ENCODE measurements at places on chromosomes 2 and 18. TPM values are rescaled to one million over a fixed set of nuclear protein-coding genes. Genes with fewer than 3 reads are reported as not detected.

RAB6C gene
- total RNA-seq = not detected

GNAL gene
- 0.16 TPM for total RNA-seq

RFTN2 gene
- 16.4 TPM for total RNA-seq

DNA sequence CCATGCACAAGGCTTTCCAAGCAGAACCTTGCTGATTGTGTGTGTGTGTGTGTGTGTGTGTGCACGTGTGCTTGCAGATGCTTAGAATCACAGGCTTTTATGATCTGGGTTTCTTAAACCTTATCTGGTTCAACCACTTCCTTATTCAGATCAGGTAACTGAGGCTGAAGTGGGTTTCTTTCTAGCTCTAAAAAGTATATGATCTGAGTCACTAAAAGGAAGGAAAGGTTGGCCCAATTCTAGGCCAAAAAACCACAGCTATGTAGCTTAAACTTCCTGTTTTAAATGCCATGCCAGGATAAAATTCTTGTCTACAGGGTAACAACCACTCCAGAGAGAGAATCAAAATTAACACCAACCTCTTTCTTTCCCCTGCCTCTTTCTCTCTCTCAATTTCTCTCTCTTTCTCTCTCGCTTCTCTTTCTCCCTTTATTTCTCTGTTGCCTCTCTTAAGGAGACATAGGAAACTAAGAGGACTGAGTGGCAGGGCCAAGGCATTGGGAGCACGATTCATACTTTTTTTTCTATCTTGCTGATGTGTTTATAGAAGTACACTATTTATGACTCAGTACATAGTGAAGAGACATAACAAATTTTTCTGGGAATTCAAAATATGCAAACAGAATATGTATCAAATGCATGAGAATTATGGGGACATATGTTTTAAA is 140.3 kb downstream of the TRIB2 start:
- DNase-seq = peak; percentile 84

- DNase-seq = no peak
These were observed 154.0 kb downstream of the CLIP4 start for GRCh38 chr2:29269095-29269764.

DNA sequence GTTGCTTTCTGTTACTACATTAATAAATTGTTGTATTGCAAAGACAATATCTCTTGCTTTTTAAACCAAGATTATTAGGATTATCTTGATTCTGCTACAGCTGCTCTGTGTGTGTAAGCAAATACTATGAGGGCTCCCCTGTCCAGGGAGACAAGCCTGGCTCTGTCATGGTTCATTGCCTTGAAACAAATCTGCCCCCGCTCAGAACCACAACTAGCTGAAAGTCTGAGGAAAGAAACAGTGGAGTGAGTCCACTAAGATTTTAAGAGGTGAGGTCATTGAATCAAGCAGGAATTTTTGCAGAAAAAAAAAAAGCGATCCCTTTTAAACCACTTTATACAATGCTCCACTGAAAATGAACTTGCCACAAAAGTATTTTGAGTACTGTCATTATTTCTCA is 30.8 kb upstream of the LRRTM4 start:
- no peak for DNase-seq

DNA sequence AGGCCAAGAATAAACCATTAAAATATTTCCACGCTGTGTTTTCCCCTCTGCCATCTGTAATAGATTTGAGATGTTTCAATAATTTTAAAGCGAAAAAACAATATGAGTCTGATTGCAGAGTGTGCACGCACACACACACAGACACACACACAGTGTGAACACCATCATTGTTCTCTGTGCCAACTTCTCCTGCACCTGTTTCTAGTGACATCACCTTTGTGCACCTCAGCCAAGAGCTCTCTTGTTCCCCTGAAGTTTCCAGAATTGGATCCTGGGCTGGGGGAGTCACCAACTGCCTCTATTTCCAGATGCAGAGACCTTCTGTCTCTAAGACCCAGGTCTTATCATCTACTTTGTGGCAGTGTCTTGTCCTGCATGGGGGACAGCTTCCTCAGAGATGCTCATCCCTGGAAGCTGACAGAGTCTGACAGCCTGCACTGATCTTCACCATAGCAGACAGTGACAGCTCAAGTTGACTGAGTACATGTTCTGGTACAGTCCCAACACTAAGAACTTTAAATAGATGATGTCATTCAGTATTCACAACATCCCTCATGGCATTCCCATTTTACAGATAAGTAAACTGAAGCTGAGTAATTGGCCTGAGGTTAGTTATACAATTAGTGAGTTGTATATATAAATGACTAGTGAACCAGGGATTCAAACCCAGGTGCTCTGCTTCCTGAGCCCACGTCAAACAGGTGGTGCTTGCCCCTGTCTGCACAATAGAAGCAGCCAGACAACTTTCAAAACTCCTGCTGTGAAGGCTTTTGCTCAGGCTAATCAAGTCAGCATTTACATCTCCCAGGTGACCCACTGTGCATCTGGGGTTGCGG is 39.4 kb downstream of the ACOXL start:
- no peak for DNase-seq

MEP1B gene
- not detected for total RNA-seq

NT5C1B gene
- not detected for total RNA-seq

- no peak for DNase-seq
These were observed 91.5 kb upstream of the SLC8A1 start for GRCh38 chr2:40543381-40543780.

DNA sequence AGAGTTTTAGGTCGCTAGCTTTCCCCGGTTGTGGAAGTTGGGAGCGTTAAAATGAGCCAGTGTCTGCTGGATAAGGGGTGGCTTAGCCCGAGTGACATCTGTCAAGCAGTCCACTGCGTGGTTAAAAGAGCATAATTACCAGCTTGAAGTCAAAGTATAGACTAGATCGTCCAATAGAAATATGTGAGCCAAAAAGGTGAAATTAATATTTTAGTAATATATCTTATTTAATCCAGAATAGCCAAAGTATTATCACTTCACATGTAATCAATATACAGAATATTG is 654 bp downstream of the COMMD1 start:
- DNase-seq = no peak

DNA sequence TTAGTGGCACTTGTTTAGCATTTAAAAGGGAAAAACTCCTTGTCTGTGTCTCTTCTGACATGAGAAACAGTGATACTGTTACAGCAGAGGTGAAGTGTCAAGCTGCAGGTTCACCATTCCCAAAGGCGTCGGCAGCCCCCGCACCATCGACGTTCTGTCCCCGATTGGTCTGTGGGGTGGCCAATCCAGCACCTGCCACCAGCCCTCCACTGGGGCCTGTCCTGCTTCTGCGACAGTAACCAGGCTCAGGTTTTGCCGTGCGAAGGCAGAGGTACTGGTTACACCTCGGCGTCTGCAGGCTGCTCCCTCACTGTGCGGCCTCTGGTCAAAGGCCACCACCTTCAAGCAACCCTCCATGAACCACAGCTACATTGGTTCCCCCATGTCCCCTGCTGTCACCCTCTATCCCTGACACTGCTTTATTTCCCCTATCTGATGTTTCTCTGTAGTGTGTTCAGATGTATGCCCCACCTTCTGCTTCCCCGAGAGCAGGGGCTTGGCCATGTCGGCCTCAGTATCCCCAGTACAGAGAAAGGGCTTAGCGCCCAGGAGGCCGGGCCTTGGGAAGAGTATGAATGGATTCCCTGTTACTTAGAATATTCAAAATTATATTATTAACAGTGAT is 8.6 kb upstream of the ESPNL start:
- DNase-seq = no peak

- DNase-seq = no peak
These were observed 145.9 kb downstream of the KLHL29 start for GRCh38 chr2:23530909-23531276.

CELF4 gene
- not detected for total RNA-seq

DNA sequence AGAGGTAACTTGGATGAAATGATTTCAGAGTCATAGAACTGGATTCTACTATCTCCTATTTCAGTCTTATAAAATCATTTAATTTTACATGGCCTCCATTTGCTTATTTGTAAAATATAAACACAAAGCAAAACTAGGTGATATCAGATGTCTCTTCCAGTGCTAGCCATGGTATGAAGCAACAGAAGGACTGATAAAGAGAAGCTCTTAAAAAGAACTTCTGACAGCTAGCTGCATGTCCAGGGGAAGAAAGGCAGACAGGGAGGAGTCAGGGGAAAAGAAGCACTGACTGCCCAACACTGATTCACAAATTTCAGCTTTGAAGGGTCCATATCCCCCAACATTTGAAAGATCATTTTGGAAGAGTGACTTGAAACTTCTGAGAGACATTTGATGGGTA is 6.4 kb downstream of the SLC8A1 start:
- DNase-seq = no peak

GRCh38 chr2:216159144-216159543 is 50.0 kb downstream of the XRCC5 start:
- DNase-seq = no peak

GRCh38 chr2:127859712-127860085 is 1.7 kb upstream of the POLR2D start:
- no peak for DNase-seq

DNA sequence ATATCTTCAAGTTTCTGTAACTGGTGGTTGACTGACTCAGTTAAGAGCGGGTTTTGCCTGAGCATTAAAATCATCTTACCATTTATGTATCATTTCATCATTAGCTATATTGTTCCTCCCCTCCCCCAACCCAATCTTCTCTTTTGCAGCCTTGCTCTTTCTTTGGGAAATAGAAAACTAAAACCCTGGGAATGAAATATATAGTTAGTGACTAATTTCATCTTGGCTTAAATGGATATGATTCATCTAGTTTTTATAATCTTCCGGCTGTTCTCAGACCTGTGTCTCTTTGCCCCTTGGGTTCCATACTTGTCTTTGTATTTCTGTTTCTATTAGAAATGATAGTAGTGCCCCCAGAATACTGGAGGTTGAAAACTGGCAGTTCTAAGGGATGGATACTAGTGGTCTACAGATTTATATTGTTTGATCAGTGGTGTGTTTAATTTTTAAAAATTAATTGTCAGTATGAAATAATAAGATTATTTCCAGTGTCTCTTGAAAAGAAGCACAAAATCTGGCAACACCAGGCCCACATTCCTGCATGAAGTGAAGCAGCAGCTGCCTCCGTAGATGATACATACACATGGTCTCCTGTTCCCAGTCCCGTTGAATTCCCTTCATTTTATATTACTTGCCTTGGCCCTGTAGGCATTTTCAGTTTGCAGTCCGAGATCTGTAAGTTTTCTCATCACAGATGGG is 44.5 kb downstream of the PHLPP1 start:
- DNase-seq = peak; percentile 42

DNA sequence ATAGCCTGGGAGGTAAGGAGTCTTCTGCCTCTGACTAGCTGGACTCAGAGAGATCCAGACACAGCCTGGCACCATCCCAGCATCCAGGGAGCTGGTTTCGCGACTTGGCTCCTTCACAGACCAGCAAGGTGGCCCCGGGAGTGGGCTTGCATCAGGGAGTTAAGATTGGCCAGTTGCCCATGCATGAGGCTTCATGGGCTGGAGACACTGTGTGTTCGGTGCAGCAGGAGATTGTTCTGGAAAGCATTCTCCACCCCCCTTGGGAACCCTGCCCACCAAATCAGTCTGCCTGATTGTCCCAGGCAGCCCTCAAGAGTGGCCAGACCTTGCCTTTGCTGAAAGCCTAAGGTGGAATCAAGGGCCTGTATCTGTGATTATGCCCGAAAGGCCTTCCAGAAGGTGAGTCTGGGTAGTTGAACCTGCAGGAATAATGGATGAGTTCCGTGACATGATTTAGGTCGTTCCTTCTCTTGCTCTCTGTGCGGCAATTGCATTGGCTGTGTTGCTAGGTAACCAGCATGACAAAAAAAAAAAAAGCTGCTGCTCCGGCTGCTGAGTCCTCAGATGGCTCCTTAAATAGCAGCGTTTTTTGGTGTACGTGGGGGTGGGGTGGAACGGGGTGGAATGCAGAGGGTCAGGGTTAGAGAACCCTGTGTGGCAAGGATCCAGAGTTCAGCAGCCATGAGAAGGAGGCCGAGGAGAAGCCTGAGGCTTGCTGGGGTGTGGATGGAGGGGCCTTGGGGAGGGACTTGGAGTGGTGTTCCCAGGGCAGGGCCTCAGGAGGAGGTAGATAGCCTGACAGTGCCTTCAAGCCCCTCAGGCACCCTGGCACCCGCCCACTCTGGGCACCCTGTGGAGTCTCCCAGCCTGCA is 93.0 kb upstream of the MCFD2 start:
- peak; percentile 66 for DNase-seq

DNA sequence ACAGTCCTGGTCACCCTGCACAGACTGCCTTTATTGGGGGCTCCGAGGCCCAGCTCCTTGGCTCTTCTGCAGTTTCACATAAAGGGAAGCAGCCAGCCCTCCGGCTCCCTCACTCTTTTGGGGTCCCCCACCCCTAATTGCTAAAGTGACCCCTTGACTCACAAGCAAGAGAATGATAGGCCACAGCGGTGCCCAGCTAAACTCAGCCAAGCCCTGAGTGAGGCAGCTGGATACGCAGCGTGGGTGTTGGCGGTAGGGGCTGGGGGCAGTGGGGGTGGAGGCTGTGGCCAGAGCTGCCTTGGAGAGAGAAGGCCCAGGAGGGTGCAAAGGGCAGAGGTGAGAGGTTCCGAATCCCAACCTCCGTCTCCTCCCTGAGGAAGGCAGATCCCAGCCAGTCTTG is 25.5 kb upstream of the ALPP start:
- DNase-seq = no peak

GREB1 gene
- 1.7 TPM for total RNA-seq

CCDC148 gene
- total RNA-seq = 9.1 TPM

ACTG2 gene
- 2.4 TPM for total RNA-seq

DNA sequence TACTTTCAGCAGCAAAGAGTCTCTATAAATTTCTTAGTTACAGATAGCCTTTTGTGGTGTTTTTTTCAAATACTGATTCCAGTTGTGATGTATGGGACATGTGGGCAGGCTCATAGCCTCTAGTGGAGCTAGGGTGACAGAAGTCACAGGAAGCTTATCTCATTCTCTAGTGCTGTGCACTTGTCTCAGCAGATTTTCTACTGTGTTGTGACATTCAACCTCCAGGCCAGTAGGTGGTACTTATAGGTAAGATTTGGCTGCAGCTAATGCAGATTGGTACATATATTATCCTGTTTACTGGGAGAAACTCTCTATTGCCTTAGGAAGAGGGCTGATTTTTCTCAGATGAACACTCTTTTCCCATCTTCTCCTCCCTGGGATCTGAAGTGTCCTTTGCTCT is 176.2 kb downstream of the CALCRL start:
- DNase-seq = no peak

DNA sequence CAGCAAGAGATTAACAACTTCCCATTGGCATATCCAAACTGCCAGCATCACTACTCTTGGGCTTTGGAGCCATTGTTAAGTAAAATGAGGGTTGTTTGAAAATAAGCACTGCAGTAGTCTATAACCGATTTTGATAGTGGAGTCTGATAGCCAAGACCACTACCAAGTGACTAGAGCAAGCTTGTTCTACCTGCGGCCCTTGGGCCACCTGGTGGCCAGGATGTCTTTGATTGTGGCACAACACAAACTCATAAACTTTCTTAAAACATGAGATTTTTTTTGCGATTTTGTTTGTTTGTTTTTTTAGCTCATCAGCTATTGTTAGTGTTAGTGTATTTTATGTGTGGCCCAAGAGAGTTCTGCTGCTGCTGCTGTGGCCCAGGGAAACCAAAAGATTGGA is 11.0 kb downstream of the UBE2E3 start:
- no peak for DNase-seq

RGPD6 gene
- 45.0 TPM for total RNA-seq
